H1 (cell line): ENCODE measurements at places on chromosomes 5 and 9.

- no peak for DNase-seq
Measured at GRCh38 chr9:91392435-91392834, 30.7 kb upstream of the AUH start.

- peak; percentile 56 for DNase-seq
Measured at GRCh38 chr5:135319928-135320606, 79.0 kb downstream of the MACROH2A1 start.

- DNase-seq, result no peak
Measured at GRCh38 chr9:115114546-115114945, 3.4 kb downstream of the TNC start.

DNA sequence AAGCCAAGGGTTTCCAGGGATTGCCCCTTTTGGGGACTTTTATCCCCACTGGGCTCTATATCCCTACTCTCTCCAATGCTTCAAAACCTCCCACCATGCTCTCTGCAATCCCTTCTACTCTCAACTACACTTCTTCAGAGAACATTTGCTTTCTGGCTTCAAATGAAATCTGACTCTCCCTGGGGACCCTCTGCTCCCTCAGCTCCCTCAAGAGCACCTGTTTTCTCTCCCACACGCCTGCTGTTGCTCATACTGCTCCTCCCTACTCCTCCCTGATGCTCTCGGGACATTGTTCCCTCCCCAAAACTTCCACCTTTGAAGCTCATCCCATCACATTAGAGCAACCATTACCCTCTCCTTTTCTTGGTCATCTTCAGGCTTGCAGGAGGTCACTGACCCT lies 344.9 kb downstream of the CDK5RAP2 start:
- DNase-seq, result no peak

DNA sequence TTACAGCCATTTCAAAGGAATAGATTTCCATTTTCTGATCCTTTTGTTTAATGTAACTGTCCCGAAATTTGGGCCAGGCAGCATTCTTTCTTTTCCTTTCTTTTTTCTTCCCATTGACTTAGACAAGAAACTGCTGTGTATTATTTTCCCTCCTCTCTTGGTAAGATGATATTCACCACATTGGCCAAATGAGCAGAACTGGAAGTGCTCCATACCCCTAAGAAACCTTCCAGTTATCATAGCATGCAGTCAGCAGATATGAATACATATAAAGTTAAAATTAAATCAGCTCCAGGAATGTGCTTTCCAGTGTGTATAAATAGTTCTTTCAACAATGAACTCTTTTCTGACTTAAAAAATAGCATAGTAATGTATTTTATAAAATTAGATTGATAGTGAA lies 168.5 kb upstream of the GAS1 start:
- no peak for DNase-seq

GRCh38 chr5:113660706-113661250 lies 147.3 kb downstream of the YTHDC2 start:
- no peak for DNase-seq
